ENCODE measurements at places on chromosomes 5 and 9.

GRCh38 chr5:13217636-13218035 lies 726.9 kb downstream of the DNAH5 start:
- no peak for DNase-seq

DNA sequence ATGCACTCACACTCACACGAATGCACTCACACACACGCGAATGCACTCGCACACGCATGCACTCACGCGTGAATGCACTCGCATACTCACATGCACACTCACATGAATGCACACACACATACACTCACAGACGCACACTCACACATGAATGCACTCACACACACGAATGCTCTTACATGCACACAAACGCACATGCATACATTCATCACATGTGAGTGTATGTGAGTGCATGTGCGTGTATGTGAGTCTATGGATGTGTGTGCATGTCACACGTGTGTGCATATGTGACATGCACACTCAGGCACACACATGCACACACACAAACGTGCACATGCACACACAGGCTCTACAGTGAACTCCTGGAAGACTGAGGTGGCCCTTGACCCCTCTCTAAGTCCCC lies 121.7 kb downstream of the ADAMTS2 start:
- DNase-seq: no peak

DNA sequence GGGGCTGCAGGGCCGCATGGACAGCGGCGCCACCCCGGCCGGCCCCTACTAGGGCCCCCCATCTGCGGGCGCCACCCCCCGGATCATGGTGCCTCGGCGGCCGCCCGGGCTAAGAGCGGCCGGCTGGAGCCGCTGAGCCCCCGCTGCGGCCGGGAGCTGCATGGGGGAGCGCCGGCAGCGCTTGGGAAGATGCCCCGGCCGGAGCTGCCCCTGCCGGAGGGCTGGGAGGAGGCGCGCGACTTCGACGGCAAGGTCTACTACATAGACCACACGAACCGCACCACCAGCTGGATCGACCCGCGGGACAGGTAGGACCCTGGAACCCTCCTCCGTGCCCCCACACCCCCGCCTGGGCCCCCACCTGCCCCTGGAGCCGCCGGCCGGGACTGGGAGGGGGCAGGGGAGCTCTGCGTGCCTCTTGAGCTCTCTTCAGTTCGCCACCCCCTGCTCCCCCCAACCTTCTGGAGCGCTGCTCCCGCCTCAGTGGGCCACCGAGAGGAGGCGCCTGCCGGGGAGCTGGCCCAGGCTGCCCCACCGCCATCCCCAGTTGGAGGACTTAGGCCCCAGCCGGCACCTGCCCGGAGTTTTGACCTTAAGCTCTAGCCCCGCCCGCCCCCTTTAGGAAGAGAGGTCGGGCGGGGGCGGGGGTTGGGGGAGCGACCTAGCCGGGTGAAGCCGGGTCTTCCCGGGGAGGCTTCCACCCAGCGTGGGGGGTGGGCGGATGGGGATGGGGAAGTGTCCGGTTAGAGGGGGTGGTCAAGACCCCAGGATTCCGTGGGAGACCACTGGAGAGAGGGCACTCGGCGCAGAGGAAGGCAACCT lies 730 bp downstream of the WWC1 start:
- DNase-seq: no peak

GRCh38 chr9:90309809-90310520 lies 332.7 kb downstream of the DIRAS2 start:
- no peak for DNase-seq

- no peak for DNase-seq
Measured at GRCh38 chr5:15103130-15103529, 231.6 kb upstream of the ANKH start.

DNA sequence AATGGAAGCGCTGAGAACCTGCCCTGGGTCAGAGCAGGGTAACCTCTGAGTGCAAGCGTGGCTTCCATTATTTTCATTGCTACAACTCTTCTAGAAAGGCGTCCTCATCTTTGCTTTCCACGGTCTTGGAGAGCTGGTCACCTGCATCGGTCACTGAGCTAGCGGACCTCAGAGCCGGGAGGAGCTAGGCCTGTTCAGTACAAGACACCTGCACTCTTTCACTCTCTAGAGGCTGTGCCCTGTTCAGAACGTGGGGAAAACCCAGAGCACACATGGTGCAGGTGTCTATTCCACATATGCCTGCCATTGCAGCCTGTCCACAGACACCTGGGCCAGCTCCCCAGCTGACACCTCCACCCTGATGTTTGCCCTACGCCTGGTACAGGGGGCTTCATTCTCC lies 147.8 kb upstream of the IRX2 start:
- DNase-seq: no peak

DNA sequence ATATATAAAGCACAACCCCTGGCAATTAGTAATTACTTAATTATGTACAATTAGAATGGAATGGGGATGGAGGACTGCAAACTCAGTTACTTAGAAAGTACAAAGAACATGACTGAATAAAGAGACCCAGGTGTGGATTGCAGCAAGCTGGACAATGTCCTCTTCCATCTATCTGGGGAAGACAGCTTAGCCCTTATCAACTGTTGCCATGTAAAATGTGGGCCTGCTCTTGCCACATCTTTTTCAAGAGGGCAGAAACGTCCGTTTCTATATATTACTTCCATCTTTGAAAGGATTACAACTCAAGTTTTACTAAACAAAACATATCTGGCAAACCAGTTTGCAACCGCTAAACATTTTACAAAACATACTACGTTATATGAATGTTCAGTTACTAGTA lies 26.2 kb downstream of the GOLPH3 start:
- no peak for DNase-seq

- DNase-seq: peak; percentile 25
Measured at GRCh38 chr5:40410231-40410861, 269.4 kb upstream of the PTGER4 start.

DNA sequence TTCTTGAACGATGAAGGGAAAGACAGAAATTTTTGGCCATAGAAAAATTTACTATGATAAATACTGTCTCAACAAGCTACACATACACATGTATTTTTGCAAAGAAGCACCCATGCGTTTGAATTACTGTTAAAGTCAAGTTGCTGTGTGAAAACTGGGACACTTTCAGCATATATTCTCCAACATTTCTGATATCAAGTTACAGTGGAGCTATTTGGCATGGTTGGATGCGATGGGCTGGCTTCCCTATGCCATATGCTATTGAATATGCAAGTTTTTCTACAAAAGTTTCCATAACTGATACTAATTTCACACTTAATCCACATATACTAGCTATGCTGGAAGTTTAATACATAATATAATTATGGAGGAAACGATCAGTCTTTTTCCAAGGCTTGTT lies 381.4 kb downstream of the CTNND2 start:
- no peak for DNase-seq

DNA sequence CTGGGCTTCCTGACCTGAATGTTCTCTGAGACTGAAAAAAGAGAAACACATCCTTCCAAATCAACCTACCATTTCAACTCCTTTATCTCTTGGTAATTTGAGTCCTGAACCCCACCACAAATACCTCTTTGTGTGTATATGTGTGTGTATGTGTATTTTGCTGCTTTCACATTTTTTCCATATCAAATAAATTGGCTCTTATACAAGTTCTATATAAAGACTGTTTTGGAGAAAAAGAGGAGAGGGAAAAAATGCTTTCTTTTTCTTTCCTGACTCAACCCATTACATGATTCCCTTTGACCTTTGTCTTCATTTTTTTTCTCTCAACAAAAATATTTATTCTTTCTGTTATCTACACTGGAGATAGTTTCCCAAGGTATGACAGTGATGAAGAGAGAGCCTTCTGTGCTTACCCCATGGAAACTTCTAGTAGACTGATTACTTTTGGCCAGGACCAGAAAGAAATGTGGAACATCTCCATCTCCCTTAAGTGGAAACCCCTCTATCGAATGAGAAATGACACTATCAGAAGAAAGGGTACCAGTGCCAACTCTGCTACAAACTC lies 85.3 kb downstream of the PAPPA start:
- no peak for DNase-seq

- DNase-seq: peak; percentile 78
Measured at GRCh38 chr9:5622016-5622415, 6.9 kb upstream of the RIC1 start.

- no peak for DNase-seq
Measured at GRCh38 chr5:67414712-67415111, 218.1 kb upstream of the CD180 start.

DNA sequence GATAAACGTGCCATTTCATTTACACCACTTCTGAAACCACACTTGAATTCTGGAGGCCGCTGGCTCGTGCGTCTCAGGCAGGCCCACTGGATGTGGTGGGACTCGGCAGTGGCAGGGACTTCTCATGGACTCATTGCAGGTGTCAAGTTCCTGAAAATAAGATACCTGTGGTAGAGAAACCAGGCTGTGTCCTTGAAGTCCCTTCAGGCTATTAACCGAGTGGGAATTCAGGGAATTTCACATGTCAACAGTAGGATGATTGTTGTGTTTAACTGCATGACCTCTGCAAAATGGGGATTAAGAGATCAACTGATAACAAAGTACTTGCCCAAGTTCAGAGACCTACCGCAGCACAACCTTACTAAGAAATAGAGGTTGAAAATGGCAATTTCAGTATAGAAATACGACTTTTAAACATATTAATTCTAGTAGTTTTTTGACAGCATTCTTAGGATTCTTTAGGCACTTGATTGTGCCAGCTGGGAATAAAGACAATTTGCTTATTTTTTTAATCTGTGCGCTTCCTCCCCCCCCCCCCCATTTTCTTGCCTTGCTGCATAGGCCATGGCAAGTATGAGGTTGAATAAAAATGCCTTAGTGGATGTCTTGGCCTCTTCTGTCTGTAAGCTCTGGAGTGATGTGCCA lies 26.8 kb downstream of the TRIP13 start:
- DNase-seq: no peak

DNA sequence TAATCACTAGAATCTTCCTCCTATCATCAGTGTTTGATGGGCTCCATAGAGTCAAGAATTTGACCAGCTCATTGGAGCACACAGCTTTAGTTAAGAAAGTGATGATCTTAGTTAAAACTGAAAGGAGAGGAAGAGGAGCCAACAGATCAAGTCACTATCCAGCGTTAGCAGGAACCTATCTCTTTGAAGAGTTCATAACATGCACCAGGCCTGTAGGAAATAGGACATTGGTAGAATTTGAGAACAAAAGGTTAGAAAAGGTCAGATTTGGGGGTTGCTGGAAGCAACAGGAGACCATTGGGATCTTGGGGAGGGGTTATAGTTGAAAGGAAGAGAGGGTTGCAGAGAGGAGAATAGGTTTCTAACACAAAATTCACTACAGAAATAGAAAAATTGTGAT lies 11.4 kb upstream of the ADRA1B start:
- no peak for DNase-seq

GRCh38 chr5:123755653-123756317 lies 243.8 kb downstream of the CSNK1G3 start:
- peak; percentile 54 for DNase-seq

GRCh38 chr5:107331882-107332281 lies 338.9 kb downstream of the EFNA5 start:
- DNase-seq: no peak

- peak; percentile 58 for DNase-seq
Measured at GRCh38 chr5:111223787-111224560, at the start of gene CAMK4. TSS of gene CAMK4 (plus strand) at chr5:111224384. CDS start at chr5:111224484, 100 bp downstream.

- DNase-seq: no peak
Measured at GRCh38 chr5:88503041-88503345, 234.3 kb upstream of the TMEM161B start.

DNA sequence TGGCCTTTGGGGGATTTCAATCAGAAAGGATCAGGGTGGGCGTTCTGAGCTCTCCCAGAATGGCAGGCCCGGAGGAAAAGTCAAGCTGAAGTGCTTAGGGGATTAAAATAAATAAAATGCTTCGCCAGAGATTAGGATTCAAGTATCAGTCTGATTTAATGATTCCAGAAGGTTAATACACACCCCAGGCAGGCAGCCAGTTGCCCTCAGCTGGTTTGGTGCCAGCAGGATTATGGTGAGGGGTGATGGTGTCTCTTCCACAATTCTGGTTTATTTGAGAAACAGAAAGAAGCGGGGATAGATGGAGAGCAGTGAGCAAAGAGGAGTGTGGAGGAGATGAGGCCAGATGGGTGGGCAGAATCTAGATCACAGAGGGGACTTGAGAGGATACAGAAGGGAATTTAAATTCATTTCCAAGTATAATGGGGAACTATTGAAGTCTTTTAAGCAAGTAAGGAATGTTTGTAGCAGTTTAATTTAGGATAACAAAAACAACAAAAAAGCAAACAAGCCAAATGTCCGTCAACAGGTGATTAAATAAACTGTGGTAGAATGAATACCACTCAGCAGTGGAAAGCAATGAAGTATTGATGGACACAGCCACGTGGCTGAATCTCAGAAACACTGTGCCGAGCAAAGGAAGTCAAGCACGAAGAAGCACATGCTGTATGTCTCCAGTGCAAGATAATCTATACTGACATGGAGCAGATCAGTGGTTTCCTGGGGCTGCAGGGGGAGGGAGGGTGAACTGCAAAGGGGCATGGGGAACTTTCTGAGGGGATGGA lies 297.7 kb downstream of the MSX2 start:
- DNase-seq: no peak

DNA sequence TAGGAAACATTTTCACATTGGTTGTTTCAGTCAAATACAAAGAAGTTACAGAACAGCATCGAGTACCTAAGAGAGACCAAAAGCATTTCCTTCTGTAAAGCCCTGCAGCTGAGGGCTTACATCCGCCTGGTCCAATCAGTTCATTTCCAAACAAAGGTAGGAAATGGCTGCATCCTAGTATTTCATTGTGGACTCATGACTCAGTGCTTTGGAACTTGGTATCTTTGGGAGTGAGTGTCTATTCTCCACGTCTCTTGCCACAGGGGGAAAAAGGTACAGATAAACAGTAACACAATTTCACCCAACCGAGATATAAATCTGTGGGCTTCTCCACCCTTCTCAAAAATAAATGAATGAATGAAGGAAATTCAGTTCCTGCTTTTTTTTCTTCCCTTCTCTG lies 75.4 kb downstream of the NFIB start:
- DNase-seq: peak; percentile 61

DNA sequence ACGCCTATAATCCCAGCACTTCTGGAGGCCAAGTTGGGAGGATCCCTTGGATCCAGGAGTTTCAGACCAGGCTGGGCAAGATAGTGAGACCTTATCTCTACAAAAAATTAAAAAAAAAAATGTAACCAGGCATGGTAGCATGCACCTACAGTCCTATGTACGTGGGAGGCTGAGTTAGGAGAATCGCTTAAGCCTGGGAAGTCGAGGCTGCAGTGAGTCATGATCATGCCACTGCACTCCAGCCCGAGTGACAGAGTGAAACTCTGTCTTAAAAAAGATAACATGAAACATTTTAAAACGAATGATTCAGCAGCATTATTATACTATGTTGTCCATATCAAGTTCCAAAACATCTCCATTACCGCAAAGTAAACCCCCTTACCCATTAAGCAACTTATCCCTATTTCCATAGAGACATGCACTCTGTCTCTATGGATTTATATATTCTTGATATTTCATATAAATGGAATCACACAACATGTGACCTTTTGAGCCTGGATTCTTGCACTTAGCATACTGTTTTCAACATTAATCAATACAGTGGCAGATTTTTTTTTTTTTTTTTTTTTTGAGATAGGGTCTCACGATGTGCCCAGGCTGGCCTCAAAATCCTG lies 56.9 kb upstream of the MTMR12 start:
- DNase-seq: no peak

All from HS-5 (cell line).